ENCODE measurements at places on chromosomes 6 and 20.

DNA sequence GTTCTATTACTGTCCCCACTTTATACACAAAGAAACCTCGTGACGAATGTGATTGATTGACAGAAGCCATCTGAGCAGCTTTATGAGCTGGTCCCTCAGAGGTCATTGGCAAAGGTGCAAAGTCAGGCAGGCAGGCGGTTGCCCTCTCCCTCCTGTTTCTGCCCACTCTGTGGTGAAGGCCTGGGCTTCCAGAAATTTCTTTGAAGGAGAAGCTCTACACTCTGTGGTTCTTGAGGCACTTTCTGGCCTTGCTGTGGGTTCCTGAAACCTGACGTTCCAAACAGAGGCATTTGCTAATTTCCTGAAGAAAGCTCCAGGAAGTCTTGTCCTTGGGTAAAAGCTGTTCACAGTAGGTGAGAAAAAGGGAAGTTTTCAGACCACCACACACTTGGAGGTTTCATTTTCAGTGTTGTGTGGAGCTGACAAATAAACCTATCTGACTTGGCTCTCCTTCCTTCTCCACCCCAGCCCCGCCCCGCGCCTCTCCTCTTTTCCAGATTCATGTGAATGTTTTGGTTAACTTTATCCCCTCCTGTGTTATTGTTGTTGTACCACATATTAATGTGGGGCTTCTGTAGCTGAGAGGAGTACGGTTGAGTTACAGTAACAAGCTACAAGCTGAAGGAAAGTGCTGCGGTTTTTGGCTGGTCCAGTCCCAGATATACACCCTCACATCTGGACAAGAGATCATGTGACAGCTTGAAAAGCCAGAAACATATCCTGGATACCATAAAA, 274.1 kb downstream of the CLIC5 start:
- no peak for DNase-seq

DNA sequence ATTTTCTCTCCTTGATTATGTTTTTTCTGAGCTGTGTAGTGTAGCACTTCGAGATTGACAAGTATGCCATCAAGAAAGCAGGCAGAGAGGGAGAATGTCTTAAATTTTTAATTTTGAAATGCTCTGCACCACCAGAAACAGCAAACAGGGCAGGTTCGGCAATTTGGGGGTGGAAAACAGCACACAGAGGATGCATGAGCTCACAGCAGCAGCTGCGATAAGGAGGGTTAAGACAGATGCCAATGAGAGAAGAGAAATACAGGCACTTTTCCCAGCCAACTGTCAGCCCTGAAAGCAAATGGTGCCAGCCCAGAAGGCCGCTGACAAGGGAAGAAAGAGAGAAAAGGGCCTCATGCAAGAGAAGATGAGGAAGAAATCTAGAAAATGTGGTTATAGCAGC, 15.1 kb upstream of the SNRPB2 start:
- no peak for DNase-seq

- DNase-seq = no peak
Measured at GRCh38 chr6:6915219-6915618, 192.5 kb upstream of the RREB1 start.

DNA sequence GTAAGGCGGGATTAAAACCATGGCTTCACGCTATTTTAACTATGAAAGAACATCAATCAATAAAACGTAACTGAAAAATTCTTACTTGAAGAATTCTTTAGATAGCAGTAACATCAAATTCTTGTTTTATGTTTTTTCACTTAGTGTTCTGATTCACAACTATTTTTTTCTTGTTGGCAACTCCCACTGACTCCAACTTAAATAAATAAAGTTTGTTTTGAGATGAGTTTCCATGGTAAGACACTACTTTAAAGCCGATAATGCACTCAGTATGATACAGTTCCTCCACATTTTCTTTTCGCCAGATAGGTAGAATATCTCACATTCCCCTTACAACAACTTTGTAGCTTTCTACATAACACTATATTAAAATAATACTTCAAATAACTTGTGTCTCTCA, 33.1 kb upstream of the CNKSR3 start:
- no peak for DNase-seq

Data from NCI-H1930 (cell line).